ENCODE measurements at places on chromosomes 6 and 20. TPM values are rescaled to one million over a fixed set of nuclear protein-coding genes. Genes with fewer than 3 reads are reported as not detected.
A peak's percentile ranks its signal among the peaks of the same experiment; 100 is the strongest.

The GPLD1 gene
- 1.6 TPM for total RNA-seq

The CFB gene
- 41.3 TPM for total RNA-seq

The PRL gene
- total RNA-seq: not detected

The MOCS1 gene
- 20.6 TPM for total RNA-seq

The FAM217A gene
- not detected for total RNA-seq

The SGK2 gene
- total RNA-seq: 293 TPM

The NUDT3 gene
- total RNA-seq: 27.9 TPM

DNA sequence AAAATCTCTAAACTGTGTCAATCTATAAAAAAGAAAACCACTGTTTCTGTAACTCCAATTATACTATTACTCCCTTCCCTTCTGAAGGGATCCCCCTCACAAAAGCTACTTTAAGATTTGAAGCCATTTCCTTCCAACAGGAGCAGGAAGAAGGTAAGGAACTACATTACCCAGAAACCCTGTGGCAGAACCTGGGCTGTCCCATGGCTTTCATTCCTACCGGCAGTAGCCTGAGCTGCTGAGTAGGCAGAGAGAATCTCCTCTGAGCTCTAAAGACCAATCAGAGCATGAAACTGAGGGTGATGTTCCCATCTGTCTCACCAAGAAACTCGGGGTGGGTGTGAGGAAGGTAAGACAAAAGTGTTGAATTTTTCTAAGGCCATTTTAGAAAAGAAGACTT lies 108.0 kb upstream of the LRFN2 start:
- DNase-seq: no peak

GRCh38 chr6:38739532-38739931 lies 24.4 kb downstream of the DNAH8 start:
- no peak for DNase-seq

DNA sequence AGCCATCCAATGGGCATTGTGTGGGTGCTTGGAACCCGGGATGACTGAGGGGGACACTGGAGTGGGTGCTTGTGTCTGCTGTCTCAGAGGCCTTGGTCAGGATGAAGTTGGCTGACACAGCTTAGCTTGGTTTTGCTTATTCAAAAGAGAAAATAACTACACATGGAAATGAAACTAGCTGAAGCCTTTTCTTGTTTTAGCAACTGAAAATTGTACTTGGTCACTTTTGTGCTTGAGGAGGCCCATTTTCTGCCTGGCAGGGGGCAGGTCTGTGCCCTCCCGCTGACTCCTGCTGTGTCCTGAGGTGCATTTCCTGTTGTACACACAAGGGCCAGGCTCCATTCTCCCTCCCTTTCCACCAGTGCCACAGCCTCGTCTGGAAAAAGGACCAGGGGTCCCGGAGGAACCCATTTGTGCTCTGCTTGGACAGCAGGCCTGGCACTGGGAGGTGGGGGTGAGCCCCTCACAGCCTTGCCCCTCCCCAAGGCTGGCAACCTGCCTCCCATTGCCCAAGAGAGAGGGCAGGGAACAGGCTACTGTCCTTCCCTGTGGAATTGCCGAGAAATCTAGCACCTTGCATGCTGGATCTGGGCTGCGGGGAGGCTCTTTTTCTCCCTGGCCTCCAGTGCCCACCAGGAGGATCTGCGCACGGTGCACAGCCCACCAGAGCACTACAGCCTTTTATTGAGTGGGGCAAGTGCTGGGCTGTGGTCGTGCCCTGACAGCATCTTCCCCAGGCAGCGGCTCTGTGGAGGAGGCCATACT lies 49.4 kb downstream of the PYGB start:
- peak; percentile 41 for DNase-seq

DNA sequence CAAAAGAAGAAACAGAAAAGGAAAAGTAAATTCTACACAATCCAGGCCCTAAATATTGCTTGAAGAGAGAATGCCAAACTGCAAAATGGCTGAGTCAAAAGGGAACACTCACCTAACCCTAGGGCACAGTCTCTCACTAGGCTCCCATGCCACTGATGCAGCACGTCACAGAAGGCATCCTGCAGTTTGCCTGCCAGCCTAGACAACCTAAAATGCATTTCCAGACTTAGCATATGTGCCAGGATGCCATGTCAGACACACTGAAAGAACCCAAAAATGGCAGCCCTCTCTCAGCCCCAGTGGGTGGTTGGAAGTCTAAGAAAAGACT lies 10.6 kb upstream of the SIRPD start:
- DNase-seq: no peak

- DNase-seq: no peak
Observed at GRCh38 chr20:56636716-56637115, 7.6 kb downstream of the TFAP2C start.

DNA sequence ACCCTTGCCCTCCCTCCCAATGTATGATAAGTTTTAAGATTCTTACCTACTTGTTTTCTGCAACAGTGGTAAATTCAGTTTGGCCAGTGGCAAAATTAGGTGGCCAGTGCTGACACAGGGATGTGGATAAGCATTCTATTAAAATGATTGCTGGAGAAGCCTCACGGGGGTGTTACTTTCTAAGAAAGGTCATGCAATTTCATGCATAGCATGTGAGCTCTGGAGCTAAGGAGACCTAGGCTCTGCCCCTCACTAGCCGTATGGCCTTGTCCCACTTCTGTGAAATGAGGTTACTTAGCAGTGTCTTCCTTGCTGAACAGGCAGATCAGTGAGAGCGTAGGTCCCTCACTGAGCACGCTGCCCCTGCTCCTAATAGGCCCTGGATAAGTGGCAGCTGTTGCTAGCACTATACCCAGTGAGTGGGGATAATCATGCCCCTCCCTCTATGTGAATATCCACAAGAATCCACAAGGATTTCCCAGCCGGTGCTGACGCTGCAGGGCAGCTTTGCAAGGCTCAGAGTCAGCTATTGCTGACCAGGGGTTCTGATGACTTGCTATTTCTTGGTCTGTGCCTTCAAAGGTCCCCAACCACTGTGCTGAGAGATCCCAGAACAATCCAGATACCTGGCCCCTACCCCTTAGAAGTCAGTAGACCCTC lies 86.5 kb upstream of the MRPS10 start:
- no peak for DNase-seq

DNA sequence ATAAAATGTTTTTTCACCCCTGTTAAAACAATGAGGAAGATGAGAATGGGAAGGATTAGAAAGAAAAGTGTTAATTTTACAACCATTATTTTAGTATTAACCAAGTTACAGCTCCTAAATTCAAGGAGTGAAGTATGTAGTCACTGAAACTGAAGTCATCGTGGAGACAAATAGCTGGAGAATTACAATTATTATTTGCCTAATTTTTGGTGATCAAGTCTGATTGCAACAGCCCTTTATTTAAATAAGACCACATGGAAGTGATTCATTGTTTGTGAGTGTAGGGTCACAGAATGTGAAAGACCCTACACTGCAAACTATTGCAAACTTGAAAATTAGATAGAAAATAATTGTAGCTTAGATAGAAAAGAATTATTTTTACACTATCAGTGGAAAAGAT lies 292.4 kb downstream of the CENPW start:
- no peak for DNase-seq

DNA sequence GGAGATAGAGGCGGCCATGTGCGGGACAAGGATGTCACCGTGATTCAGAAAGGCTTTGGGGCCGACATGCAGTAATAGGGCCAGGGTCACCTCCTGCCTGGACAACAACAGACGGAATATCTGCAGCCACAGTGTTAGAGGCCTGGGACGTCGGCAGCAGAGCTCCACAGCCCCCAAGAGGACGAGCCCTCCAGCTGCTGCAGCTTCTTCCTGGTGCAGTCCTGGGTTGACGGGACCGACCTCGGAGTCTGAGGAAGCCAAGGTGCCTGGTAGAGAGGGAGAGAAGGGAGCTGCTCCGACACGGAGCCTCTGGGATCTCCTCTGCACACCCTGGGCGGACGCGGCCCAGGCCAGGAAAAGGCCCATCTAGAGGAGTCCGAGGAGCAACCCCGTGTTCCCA lies 23.2 kb upstream of the CHRNA4 start:
- DNase-seq: no peak
